ENCODE measurements at places on chromosomes 16 and 17.

DNA sequence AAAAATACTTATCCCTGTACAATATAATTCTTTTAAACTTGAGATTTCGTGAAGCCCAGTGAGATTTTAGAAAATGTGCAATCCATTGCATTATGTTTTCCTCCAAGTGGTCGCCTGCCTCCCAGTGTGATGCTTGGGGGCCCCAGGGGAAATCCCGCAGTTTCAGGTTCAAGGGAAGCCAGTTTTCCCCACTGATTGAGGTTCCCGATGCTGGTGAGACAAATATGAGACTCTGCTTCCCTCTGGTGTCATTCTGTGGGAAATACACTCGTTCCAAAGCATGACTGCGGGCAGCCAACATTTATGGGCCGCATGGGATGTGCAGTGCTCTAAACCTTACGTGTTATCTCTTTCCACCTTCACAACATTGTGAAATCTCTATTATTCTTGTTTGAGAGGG, 200.8 kb downstream of the PRKCB start:
- no peak for DNase-seq

GRCh38 chr16:30984669-30985400, at the start of gene HSD3B7:
HSD3B7 (plus strand) TSS chr16:30985207; CDS start chr16:30985659, 452 bp downstream.
- peak; percentile 90 for DNase-seq

GRCh38 chr17:44820631-44821212, 9.4 kb downstream of the GJC1 start:
- DNase-seq = no peak

- DNase-seq = no peak
Observed at GRCh38 chr17:30095507-30096244, 20.9 kb upstream of the NSRP1 start.

Measured in heart left ventricle (tissue), 16 donors.